Daoy (cell line): ENCODE measurements at places on chromosomes 5 and 9.

DNA sequence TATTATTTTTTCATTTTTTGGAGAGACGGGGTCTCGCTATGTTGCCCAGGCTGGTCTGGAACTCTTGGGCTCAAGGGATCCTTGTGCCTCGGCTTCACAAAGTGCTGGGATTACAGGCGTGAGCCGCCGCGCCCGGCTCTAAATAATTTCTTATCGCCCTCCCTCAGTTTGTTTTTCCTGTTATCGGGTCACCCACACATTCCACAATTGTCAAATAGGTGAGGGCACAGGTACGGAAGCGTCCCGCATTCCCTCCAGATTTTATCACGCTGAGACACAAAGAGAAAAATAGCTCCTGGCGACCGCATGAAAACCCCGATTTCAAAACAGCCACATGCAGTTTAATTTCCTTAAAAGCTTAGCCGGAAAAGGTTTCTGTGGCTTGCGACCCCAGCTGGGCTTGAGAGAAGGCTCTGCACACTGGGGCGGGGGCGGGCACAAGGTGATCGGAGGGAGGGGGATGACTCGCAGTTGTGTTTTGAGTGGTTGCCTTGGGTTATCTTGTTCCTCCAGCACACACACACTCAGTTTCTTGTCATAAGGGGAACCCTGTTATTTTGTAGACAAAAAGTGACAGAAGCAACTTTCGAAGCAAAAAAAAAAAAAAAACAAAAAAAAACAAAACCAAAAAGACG lies 717 bp upstream of the IQGAP2 start:
- DNase-seq = peak; percentile 57

DNA sequence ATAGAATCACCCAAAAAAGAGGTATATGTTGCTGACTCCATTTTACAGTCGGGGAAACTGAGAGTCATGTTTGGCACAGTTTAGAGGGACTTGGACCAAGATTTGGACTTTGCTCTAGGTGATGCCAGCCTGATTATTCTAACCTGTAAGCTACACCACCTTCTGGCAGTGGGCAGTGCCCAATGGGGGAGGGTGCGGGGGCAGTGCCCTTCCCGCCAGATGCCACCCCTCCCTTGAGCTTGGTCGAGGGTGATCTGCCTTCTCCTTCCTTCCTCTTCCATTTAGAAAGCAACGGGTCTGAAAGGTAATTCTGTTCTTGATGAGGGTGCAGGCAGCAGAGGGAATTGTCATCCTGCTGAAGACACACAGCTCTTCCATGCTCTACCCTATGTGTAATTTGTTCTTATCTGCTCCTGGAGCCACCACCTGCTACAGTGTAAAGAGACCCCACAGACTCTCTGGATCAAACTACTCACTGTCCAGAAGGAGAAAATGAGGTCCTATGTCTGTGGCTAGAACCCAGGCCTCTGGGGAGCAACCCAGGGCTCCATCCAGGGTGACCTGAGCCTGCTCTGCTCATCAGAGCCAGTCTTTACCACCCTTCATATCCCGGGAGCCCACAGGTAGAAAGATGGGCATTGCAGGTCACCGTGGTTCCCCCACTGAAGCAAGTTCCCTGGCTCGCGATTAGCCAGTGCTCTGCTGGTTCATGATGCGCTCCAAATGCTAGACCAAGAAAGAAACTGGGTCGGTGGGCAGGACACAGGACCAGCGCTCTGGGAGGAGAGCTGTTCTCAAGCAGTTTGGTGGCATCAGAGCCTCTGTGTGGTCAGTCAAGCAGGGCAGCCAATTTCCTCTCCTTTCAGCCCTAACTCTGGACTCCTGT lies 156.2 kb downstream of the RGS3 start:
- no peak for DNase-seq

GRCh38 chr5:79811081-79811480 lies 121.4 kb downstream of the CMYA5 start:
- no peak for DNase-seq

- peak; percentile 65 for DNase-seq
Measured at GRCh38 chr5:72134226-72134899, 27.1 kb downstream of the MAP1B start.

DNA sequence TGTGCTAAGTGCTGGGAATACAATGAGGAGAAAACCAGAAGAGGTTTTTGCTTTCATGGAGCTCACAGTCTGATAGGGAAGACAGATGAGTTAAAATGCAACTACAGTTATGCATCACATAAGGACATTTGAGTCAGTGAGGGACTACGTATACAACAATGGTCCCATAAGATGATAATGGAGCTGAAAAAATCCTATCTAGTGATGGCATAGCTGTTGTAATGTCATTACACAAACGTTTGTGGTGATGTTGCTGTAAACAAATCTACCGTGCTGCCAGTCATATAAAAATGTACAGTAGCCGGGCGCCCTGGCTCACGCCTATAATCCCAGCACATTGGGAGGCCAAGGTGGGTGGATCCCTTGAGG lies 110.1 kb upstream of the RAD23B start:
- DNase-seq = no peak

GRCh38 chr5:16883806-16884205 lies 52.3 kb downstream of the MYO10 start:
- no peak for DNase-seq

DNA sequence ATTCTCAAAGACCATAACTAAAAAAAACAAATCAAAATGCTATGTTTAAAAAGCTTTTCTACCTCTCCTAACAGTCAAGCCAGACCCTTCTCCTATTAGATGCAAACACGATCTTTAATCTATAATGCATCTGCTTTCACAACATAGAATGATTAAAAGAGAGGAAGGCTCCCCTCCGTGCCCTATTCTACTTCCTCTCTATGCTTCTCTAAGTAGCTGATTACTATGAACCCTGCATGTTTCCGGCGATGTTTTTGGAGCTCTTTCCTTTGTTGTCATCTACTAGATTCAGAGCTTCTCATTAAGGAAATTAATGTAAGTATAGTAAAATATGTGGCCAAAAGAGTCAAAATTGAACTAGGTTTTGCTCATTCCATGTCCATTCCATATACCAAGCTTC lies 29.2 kb upstream of the CEP120 start:
- DNase-seq = no peak
